SHP77 treated with DMSO at 0.1 percent for 48 hours (cell line): ENCODE measurements at places on chromosomes 11 and 22.

DNA sequence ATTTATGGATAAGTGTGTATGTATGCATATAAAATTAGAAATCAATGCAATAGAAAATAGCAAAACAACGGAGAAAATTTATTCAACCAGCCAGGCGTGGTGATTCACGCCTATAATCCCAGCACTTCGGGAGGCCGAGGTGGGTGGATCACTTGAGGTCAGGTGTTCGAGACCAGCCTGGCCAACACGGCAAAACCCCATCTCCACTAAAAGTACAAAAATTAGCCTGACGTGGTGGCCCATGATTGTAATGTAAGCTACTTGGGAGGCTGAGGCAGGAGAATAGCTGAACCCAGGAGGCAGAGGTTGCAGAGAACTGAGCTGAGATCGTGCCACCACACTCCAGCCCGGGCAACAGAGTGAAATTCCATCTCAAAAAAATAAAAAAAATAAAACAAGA is 5.5 kb downstream of the KRTAP5-6 start:
- DNase-seq, result no peak

- no peak for DNase-seq
These were observed 426.7 kb upstream of the B3GAT1 start for GRCh38 chr11:134838708-134839107.

DNA sequence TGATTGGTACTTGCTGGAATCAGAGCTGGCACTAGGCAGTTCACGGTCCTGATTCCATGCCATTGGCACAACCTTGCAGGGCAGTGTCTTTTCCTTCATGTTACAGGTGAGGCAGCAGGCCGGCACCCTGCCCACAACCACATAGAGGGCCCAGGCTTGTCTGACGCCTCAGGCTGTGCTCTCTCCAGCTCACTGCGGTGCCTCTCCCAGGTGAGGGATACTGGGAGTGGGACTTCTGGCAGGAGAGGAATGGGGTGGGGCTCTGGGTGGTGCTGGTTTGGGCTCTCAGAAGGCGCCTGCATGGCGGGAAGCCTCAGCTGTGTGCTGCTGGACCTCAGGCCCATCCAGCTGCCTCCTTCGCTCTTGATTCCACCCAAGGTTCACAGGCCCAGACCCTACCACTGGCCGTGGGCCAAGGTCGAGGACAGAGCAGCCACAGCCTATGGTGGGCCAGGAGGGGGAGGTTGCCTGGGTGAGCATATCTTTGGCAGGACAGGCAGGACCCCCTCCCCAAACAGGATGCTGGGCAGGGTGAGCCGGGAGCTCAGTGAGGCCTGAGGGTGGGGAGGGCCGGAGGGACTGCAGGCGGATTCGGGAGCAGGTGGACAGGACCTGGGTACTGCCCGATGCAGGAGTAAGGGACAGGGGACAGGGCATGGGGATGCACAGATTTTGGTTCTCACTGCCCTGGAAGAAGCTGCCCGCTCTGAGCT is 7.0 kb upstream of the MPPED1 start:
- DNase-seq, result no peak

DNA sequence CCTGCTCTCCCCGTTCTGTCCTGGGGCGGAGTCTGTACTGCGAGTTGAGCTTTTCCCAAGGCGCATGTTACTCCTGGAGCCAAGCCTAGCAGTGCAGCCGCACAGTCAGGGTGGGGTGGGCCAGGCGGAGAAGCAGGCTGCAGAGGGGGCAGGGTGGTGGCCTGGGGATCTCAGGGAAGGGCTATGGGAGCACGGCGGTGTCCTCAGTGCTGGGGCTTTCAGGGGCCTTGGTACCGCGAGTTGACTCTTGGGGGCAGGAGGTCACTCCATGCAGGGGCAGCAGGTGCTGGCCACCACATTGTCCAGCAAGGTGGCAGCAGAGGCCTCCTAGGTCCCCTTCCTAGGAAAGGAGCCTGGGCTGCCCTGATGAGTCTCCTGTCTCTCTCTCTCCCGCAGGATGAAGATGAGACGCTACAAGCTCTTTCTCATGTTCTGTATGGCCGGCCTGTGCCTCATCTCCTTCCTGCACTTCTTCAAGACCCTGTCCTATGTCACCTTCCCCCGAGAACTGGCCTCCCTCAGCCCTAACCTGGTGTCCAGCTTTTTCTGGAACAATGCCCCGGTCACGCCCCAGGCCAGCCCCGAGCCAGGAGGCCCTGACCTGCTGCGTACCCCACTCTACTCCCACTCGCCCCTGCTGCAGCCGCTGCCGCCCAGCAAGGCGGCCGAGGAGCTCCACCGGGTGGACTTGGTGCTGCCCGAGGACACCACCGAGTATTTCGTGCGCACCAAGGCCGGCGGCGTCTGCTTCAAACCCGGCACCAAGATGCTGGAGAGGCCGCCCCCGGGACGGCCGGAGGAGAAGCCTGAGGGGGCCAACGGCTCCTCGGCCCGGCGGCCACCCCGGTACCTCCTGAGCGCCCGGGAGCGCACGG is 14.9 kb upstream of the MIEF1 start:
- DNase-seq, result no peak

DNA sequence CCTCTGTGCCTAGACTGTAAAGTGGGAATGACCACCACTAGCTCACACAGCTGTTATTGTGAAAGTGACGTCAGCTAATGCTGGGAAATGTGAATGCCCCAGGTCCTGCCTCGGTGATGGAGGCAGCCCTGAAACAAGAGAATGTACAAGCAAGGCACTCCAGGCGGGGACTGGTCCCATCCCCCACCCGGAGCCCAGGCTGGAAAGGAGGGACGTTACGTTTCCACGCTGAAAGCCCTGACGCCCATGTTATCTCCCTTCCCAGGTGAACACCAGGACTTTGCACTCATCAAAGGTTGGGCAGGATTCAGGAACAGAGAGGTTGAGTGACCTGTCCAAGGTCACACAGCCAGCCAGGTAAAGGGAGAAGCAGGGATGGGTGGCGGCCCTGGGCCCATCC is 784 bp downstream of the SULT4A1 start:
- DNase-seq, result no peak
